A172 (cell line): ENCODE measurements at places on chromosomes 6 and 20. TPM values are rescaled to one million over a fixed set of nuclear protein-coding genes. Genes with fewer than 3 reads are reported as not detected.
A peak's percentile ranks its signal among the peaks of the same experiment; 100 is the strongest.

- DNase-seq, result no peak
Observed at GRCh38 chr6:123956492-123957139, 153.0 kb downstream of the NKAIN2 start.

The TULP1 gene
- total RNA-seq, result not detected in 2 replicates

DNA sequence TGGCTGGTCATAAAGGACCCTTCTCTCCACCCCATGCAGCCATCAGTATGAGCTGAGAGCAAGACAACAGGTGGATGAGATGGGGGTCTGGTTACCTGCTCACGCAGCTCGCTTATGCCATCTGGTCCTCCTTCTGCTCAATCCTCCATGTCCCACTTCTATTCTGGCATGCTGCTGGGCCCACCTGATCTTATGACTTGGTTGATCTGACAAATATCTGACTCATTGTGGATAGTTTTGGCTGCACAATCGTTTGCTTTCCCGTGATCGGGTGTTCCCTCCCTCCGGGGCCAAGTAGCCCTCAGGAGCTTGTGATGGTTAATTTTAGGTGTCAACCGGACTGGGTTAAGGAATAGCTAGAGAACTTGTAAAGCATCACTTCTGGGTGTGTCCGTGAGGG lies 26.6 kb upstream of the ELMO2 start:
- DNase-seq, result peak; percentile 4

DNA sequence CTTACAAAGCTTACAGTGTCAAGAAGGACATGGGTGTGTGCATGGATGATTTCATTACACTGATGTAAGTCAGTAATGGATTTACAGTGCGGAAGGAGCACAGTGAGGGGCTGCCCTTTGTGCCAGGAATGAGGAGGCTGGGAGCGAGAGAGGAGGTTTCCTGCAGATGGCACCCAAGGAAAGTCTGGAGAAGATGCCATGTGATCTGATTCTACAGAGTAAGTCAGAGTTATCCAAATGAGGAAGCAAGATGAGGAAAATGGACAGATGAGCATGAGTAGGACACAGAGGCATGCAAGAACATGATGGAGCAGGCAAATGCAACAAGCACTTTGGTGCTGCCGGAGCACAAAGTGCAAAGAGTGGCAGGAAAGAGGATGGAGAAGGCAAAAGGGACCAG lies 29.7 kb downstream of the MAP7 start:
- DNase-seq, result no peak

DNA sequence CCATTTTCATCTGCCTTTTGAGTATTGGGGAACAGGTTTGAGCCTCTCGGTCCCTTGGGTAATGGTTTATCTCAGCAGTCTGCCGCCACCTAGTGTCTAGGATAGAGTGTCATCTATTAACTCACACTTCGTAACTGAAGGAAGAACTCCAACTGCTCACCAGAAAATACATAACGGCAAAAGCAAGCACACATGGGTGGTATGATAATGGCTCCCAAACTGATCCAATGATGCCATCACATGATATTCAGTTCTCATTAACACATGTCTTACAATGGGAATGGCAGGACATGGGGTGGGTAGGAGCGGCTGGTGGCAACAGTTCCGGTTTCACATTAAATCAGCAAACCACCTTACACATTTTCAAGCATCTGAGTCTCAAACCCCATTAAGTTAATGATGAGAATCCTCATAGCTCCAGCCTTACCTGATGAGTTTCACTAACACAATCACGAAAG lies 110.7 kb upstream of the PHACTR1 start:
- peak; percentile 75 for DNase-seq
